GM12878 (cell line): ENCODE measurements at places on chromosomes 1 and 21.

- no peak for DNase-seq
Observed at GRCh38 chr1:178484698-178485225, 12.0 kb downstream of the CLEC20A start.

DNA sequence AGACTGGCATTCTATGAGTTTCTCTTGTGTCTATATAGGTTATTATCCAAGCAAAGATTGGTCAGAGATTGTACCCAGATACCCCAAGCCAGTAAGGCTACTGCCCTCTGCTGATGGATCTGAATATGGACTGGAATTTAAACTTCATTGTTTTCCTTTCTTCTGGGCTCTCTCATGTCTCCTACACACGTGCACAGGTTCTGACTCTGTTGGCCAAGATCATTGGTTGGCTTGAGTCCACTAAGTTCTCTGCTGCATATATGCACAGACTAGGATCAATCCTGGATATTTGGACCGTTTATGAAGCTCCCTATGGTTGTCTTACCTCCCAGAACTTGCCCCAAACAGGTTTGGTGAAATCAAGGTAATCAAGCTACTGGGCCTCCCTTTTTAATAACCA is 69.7 kb downstream of the CC2D1B start:
- peak; percentile 7 for DNase-seq

GRCh38 chr1:164706606-164706987 is 147.6 kb downstream of the PBX1 start:
- no peak for DNase-seq

- no peak for DNase-seq
Observed at GRCh38 chr1:246971090-246971721, 36.7 kb downstream of the ZNF695 start.

DNA sequence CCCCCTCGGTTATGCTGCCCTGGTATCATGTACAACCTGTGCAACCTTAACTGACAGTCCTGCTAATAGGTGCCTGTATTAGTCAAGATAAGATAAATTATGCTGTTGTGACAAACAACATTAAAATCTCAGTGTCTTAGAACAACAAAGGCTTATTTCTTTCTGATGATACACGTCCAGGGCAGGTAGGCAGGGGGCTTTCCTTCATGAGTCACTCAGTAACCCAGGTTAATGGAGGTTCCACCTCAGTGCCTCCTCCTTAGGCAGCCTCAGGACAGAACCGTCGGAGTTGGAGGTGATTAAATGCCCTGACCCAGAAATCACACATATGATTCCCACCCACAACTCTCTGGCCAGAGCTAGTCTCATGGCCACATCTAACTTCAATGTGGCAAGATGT is 94.6 kb upstream of the CASZ1 start:
- no peak for DNase-seq

GRCh38 chr1:41160498-41161110 is 81.5 kb downstream of the SCMH1 start:
- DNase-seq, result no peak

DNA sequence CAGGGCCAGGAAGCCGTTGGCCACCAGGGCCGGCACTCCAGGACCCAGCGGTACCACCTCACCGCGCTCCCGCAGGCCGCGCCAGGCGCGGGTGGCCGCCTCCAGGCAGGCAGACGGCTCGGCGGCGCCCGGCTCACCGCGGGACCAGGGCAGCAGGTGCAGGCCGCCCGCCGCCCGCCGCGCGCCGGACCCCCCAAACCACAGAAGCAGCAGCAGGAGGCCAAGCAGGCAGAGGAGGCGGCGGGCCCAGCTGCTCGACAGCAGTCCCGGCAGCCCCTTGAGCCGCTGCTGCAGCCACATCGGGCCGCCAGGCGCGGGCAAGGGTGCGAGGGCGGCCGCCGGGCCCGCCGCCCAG is 312 bp downstream of the KIAA2013 start:
- no peak for DNase-seq

- no peak for DNase-seq
Observed at GRCh38 chr1:243421784-243422183, 165.9 kb downstream of the SDCCAG8 start.

- no peak for DNase-seq
Observed at GRCh38 chr1:99315305-99315704, 51.0 kb downstream of the PLPPR4 start.

- no peak for DNase-seq
Observed at GRCh38 chr1:101017448-101017847, 8.1 kb downstream of the DPH5 start.

DNA sequence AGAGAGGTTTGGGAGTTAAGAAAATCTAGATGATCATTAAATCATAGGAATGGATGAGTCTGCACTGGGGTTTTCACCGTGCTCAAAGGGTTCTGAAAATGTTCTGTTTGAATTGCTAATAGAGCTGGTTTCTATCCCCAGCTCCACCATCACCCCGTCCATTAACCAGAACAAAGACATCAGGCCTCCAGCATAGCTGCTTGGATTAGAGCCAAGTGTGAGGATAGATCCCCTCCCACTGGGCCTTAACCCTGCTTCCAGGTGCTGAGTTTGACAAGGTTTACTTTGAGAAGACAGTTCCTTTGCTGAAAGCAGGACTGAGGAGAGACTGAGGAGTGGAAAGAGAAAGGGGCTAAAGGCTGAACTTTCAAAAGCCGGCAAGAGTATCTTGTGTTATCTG is 48.3 kb downstream of the MPZL1 start:
- DNase-seq, result no peak

GRCh38 chr1:46526691-46527291 is 24.7 kb downstream of the KNCN start:
- no peak for DNase-seq

DNA sequence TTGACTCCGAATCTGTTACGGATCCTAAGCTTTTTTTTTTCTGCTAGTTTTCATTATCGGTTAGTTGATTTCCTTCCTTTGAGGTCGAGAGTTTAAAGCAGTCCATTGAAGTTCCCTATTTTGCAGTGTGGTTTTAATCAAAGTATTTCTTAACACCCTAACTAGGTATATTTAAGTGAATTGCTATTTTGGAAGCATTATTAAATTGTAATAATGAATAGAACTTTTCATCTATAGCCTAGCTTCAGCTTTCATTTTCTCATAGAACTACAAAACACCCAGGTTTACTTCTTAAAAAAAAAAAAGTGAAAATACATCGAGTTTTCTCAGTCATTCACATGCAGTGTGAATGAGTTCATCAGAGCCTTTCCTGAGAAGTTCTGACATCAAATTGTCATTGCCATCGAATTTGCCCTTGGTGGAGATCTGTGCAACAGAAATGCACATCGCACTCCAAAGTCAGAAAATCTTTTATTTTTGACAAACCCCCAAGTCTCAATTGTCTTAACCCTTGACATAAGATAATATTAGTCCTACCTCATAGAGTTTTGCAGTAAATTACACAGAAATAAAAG is 1.1 kb upstream of the LBR start:
- DNase-seq, result peak; percentile 61

GRCh38 chr1:5959087-5959486 is 33.1 kb downstream of the NPHP4 start:
- no peak for DNase-seq

- no peak for DNase-seq
Observed at GRCh38 chr1:224696891-224697765, 81.0 kb downstream of the CNIH3 start.

- DNase-seq, result no peak
Observed at GRCh38 chr1:175341631-175342429, 149.3 kb upstream of the KIAA0040 start.

DNA sequence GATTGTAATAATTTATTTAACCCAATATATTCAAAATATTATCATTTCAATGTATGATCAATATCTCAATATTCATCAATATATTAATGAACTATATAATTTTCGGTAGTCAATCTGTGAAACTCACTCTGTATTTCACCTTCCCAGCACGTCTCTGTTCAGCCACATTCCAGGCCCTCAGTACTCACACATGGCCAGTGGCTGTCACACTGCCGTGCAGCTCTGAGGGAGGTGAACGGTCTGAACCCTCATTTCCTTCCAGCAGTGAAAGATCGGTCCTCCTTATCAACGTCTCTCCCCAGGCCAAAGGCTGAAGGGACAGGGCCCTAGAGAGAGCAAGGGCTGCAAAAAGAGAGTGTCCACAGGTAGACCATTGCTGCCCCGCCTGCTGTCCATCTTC is 39.5 kb upstream of the ZNF124 start:
- DNase-seq, result no peak

GRCh38 chr1:227944931-227945890 is 2.5 kb downstream of the WNT9A start:
- no peak for DNase-seq

DNA sequence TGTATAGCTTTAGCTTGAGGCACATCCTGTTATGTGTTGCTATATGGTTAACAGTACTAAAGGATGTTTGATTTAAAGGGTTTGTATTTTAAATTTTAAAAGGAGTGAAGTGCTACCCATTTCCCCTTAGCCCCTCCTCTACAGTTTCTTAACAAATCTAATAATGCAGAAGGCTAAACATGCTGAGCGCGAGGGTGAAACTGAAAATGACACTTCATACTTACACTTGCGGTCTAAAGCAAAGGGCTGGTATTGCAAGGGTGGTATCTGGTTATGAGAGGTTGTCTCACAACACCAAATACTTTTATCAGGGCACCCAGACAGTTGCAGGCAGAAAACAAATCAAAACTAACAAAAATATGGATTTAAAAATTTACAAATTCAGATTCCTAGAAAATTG is 172.3 kb downstream of the SIPA1L2 start:
- DNase-seq, result peak; percentile 2

GRCh38 chr1:24319962-24320361 is 805 bp downstream of the GRHL3 start:
- no peak for DNase-seq

DNA sequence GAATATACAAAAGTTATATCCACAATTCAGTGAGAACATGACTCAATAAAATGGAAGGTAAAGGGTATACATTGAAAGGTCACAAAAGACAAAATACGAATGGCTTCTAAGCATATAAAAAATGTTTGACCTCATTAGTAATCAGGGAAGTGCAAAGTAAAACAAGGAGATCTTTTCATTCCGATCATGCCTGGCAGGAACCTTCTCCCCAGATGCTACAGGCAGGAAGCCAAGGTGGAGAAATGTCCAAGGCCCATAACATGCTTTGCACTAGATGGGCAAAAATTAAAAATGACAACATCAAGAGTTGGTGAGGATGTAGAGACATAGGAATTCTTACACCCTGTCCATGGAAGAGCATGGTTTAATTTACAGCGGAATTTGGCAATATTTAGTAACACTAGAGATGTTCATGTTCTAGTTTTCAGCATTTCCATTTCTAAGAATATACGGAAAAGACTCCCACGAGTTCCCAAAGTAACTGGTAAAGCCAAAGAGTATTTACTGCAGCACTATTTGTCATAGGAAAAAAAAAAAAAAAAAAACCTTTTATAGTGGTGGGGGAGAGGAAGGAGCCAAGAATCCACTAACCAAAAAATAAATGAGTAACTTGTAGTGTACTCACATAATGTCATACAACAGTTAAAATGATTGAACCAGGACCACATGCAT is 184.5 kb upstream of the KAZN start:
- DNase-seq, result no peak

- DNase-seq, result no peak
Observed at GRCh38 chr1:28295936-28296335, 32.9 kb upstream of the MED18 start.
